ENCODE measurements at places on chromosomes 2 and 18. TPM values are rescaled to one million over a fixed set of nuclear protein-coding genes. Genes with fewer than 3 reads are reported as not detected.

NT5C1B gene
- not detected for polyA plus RNA-seq

BOLL gene
- polyA plus RNA-seq: 1.1 TPM

DAW1 gene
- polyA plus RNA-seq: 0.71 TPM

CAPN14 gene
- polyA plus RNA-seq: 0.15 TPM

IL36B gene
- not detected for polyA plus RNA-seq

HSPD1 gene
- 944 TPM for polyA plus RNA-seq

FAM110C gene
- 7.9 TPM for polyA plus RNA-seq

SLC9A4 gene
- polyA plus RNA-seq: not detected

DSG1 gene
- polyA plus RNA-seq: not detected

SPHKAP gene
- polyA plus RNA-seq: 0.03 TPM

LBX2 gene
- 0.82 TPM for polyA plus RNA-seq

IL1B gene
- not detected for polyA plus RNA-seq

MARS2 gene
- polyA plus RNA-seq: 11.9 TPM

ARHGAP28 gene
- polyA plus RNA-seq: 2.9 TPM

DES gene
- polyA plus RNA-seq: 1.0 TPM

GAL3ST2 gene
- not detected for polyA plus RNA-seq

KCNG2 gene
- polyA plus RNA-seq: 0.13 TPM

GPR55 gene
- not detected for polyA plus RNA-seq

All from GM23338 (cell line).